Activated CD8-positive, alpha-beta memory T cell treated with anti-CD3 and anti-CD28 coated beads for 48 hours (primary cell): ENCODE measurements at places on chromosomes 4 and X.

GRCh38 chrX:155246748-155247147 lies 17.5 kb downstream of the RAB39B start:
- no peak for DNase-seq

DNA sequence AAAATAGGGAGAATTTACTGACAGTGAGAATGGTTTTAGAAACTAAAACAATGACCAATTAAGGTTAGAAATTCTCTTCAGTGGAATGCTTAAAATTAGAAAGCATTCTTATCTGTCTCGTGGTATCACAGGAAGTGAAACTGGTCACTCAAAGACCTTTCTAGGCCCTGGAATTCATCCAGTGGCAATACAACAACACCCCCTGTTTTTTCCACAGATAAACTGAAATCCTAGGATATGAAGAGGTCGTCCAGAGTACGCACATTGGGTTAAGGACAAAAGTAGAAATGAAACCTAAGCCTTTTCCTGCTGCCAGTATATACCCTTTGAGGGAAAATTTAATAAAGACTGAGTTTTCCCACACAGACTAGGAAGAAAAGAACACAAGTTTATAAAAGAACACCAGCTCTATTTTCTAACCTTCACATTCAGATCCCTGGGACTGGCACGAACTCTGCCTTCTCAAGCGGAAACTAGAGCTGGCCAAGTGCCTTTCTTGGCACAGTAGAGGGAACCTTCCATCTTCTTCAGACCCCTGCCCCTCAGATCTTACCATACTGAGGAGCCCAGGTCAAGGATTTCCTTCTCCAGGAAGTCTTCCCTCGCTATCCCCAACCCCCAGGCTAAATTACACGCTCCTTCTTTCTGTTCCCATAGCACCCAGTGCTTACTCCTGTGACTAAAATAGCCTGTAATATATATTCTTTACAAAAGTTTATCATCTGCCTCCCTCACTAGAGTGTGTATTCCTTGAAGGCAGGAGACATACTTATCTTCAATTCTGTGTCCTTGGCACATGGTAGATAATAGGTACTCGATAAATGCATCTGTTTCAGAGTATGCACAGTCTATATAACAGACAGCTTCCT lies 16.9 kb downstream of the LHFPL1 start:
- DNase-seq, result no peak

DNA sequence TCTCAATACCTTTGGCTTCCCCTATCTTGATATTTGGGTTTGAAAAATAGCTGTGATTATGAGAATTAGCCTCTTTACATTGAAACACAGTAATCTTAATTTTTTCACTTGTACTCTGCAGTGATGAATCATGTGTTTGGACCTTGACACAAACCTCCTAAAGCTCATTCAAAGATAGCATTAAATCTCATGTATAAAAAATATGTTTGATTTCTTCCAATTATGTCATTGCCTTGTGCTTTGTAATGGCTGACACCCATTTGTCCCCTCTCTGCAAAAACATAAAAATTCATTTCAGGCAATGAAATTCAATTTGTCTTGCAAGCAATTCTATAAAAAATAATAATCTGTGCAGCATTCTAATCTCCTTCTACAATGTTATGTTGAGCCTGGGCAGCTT lies 422.4 kb upstream of the BOD1L1 start:
- no peak for DNase-seq

- DNase-seq, result no peak
These were observed 642.8 kb upstream of the DIPK2B start for GRCh38 chrX:45843518-45843917.

GRCh38 chr4:14783011-14783877 lies 219.0 kb upstream of the CPEB2 start:
- DNase-seq, result no peak
